ENCODE measurements at places on chromosomes 4 and X. TPM values are rescaled to one million over a fixed set of nuclear protein-coding genes. Genes with fewer than 3 reads are reported as not detected.

Gene VCX3A
- not detected for total RNA-seq

Gene IL9R
- not detected for total RNA-seq

Gene ADRA2C
- 0.28 TPM for total RNA-seq

Gene GATA1
- total RNA-seq, result not detected

Gene TEC
- total RNA-seq, result 1.1 TPM

Gene TSPAN7
- not detected for total RNA-seq

Gene BANK1
- under 0.01 TPM for total RNA-seq

Gene SORBS2
- total RNA-seq, result under 0.01 TPM

Gene LRAT
- total RNA-seq, result under 0.01 TPM

Gene TGIF2LX
- total RNA-seq, result not detected

Gene XPNPEP2
- total RNA-seq, result not detected

Gene PPA2
- 52.5 TPM for total RNA-seq

GRCh38 chr4:38210396-38211114 is 250.4 kb downstream of the PTTG2 start:
- no peak for DNase-seq

GRCh38 chr4:7045961-7046921 is 3.1 kb downstream of the TADA2B start:
- no peak for DNase-seq

GRCh38 chr4:176760471-176760870 is 32.3 kb downstream of the VEGFC start:
- DNase-seq, result no peak

GRCh38 chr4:39285853-39286252 is 80.3 kb downstream of the RFC1 start:
- peak; percentile 11 for DNase-seq

GRCh38 chrX:96883608-96884007 is at the start of gene RPA4:
RPA4 (plus strand) TSS chrX:96883908; CDS start chrX:96884311, 403 bp downstream.
- no peak for DNase-seq

GRCh38 chrX:45873781-45874180 is 671.4 kb downstream of the ZNF674 start:
- no peak for DNase-seq

DNA sequence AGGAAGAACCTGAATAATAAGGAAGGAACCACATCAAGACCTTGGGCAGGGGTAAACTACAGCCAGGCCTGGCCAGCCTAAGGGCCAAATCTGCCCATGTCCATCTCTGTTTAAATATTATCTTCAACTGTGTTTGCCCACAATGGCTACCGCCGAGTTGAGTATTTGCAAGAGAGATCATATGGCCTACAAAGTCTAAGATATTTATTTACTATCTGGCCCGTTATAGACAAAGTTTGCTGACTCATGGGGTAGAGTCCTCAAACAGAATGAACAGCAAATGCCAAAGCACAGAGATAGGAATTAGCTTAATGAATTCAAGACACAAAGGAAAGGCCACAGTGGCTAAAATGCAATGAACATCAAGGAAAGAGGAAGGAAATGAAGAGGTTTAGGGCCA is 44.8 kb downstream of the RPS6KA3 start:
- DNase-seq, result peak; percentile 42

DNA sequence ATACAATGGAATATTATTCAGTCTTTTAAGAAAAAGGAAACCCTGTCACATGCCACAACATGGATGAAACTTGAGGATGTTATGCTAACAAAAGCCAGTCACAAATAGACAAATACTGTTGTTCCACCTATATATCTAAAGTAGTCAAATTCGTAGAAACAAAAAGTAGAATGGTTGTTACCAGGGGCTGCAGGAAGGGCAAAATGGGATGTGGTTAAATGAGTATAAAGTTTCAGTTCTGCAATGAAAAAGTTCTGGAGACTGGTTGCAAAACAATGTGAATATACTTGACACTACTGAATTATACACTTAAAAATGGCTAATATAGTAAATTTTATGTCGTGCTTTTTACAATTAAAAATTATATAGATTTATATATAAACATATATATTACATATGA is 12.2 kb downstream of the SPOCK3 start:
- DNase-seq, result no peak

DNA sequence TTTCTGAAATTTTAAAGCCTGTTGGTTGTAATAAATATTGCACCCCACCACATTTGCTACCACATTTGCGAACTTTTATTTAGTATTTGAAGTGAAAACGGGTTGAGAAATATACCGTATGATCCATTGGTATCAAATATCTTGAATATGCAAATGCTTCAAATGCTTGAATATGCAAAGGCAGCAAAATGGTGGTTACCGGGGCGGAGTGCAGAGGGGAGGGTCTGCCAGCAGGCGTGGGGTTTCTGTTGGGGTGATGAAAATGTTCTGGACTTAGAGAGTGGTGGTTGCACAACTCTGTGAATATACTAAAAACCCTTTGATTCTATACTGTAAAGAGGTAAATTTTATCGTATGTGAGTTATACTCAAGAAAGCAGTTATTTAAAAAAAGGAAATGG is 35.3 kb downstream of the SHROOM2 start:
- DNase-seq, result no peak

DNA sequence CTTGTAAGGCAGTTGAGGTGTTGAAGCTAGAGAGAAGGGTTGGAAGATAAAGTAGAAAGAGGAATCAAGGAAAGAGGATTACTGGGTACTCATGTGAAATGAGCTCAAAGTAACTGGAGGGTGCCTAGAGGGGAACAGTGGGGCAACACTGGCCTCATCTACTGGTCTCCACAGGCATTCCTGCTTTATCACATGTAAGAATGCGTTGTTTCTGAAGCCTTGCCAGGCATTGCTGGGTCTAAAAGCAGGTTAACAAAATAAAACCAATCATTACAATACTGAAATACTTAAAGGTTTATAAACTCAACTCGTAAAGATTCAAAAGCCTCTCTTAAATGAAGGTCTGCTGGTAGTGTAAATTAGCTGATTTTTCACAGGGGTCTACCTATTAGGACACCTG is 96.0 kb downstream of the FANCB start:
- no peak for DNase-seq

GRCh38 chr4:160184884-160185283 is 1082.0 kb downstream of the RAPGEF2 start:
- DNase-seq, result no peak

- DNase-seq, result no peak
These were observed 82.4 kb downstream of the DCUN1D4 start for GRCh38 chr4:51925307-51925706.

- DNase-seq, result peak; percentile 16
These were observed 49.6 kb downstream of the KLF8 start for GRCh38 chrX:56281789-56282188.

- DNase-seq, result no peak
These were observed 313.3 kb upstream of the BMP3 start for GRCh38 chr4:80717204-80717603.

GRCh38 chr4:6177587-6178197 is 22.7 kb downstream of the JAKMIP1 start:
- no peak for DNase-seq

GRCh38 chrX:101210630-101211029 is 9.0 kb upstream of the DRP2 start:
- no peak for DNase-seq

DNA sequence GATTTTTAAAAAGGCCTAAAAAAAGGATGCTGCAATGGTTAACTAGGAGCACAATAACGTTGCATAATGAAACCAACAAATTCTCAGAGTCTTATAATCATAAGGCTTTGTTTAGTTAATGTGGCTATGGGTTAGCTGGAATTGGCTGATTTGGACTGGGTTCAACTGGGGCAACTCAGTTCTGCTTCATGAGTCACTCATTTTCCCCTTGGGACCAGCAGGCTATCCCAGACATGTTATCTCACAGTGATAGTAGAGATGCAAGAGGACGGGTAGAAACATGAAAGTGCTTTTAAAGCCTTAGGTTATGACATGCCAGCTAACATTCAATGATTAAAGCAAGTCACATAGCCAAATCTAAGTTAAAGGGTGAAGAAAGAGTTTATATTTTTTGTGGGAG is 189.2 kb upstream of the GK2 start:
- peak; percentile 31 for DNase-seq

DNA sequence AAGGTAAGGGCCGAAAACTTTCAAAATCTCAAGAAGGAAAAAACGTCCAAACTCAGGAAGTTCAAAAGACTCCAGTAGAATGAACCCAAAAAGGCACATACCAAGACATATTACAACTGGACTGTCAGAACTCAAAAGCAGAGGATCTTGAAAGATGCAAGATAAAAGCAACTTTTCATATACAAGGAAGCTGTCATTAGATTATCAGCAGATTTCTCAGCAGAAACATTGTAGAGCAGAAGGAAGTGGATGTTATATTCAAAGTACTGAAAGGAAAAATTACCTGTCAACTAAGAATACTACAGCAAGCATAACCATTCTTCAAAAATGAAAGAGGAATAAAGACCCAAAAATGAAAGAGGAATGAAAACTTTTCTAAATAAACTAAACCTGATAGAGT is 224.9 kb downstream of the FAT4 start:
- no peak for DNase-seq
